ENCODE measurements at places on chromosomes 16 and 17.

- DNase-seq = peak; percentile 35
Measured at GRCh38 chr16:84478172-84478947, 26.1 kb downstream of the MEAK7 start.

GRCh38 chr17:1546292-1546922 lies 16.2 kb downstream of the PITPNA start:
- no peak for DNase-seq

DNA sequence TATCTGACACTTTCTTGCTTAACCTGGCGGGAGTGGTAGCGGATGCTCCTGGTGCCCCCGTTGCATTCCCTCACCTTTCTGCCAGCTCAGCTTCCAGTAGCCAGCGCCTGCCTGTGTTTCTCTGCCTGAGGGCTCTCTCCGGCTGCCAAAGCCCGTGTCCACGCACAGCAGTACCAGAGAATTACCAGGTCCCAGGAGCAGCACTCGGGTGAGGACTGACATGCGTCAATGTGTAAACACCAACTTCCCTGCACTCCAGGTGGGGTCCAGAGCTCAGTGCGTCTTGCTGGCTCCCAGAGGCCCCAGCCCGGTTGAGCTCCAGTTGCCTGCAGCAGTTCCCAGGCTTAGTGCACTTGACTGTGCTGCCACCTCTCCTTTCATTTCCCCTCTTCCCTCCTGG lies 54.8 kb downstream of the CDH13 start:
- DNase-seq = no peak

- no peak for DNase-seq
Measured at GRCh38 chr17:71667661-71668060, 453.2 kb upstream of the SOX9 start.

GRCh38 chr16:4572715-4573114 lies 16.6 kb downstream of the C16orf96 start:
- DNase-seq = peak; percentile 7

DNA sequence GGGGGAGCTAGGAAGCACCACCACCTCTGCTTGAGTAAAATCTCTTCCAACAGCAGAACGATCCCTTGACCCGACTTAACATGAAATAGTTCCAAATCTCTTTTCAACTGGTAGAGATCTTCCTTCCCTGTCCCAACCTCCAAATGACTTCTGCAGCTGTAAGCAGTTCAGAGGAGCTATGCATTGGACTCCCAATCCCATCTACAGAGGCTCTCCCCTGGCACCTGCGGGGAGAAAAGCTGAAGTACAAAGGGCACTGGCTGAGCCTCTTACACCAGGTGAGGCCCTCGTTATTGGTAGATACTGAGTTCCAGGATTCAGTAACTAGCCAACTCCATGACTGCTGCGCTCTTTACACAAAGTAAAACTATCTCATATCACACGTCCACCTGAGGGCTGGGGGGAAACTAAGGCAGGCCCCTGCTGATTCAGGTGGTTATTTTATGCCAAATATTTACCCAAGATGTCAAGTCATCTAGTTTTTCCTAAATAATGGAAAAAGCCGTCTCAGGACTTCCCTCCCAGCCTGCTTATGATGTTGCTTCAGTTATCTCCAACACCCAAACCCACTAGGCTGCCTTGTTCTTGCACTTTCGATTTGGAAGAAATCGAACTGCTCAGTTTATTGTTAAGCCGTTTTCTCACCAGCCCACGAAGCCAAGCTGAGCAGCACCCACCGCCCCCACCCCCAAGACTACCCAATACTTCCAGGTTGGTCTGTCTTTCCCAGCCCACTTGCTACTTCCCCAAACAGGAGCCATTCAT lies 3.2 kb downstream of the ACTG1 start:
- peak; percentile 53 for DNase-seq

GRCh38 chr17:48551596-48552465 lies 6.9 kb upstream of the HOXB2 start:
- DNase-seq = no peak

DNA sequence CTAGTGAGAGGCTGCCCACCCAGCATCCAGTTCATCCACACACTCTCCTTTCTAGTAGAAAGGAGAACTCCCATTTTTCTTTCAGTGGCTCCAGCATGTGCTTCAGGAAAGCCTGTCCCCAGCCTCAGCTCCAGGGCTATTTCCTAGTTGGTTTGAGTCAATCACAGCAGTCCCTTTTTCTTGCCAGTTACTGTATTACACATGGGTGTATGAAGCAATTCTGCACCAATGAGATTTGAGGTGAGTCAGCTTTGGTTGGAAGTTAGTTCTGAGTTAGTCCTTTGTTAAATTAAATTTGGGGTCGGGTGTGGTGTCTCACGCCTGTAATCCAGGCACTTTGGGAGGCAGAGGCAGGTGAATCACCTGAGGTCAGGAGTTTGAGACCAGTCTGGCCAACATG lies 24.8 kb downstream of the RAD51D start:
- DNase-seq = peak; percentile 67

- peak; percentile 63 for DNase-seq
Measured at GRCh38 chr16:15897834-15898254, 9.4 kb upstream of the CEP20 start.

- DNase-seq = no peak
Measured at GRCh38 chr16:77663711-77664110, 58.6 kb upstream of the NUDT7 start.

GRCh38 chr16:2819939-2820835 lies 3.1 kb downstream of the PRSS21 start:
- no peak for DNase-seq

DNA sequence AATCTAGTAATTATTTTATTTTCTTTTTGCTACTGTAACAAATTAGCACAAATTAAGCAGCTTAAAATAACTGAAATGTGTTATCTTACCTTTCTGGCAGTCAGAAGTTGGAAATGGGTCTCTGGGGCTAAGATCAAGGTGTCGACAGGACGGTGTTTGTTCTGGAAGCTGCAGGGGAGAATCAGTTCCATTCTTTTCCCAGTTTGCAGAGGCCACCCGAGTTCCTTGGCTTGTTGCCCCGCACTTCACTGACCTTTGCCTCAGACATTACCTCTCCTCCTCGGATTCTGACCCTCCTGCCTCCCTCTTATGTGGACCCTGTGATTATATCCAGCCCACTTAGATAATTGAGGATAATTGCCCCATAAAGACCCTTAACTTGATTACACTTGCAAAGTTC lies 61.0 kb upstream of the MAF start:
- DNase-seq = no peak

- DNase-seq = no peak
Measured at GRCh38 chr17:21378553-21378952, 2.4 kb downstream of the KCNJ12 start.

DNA sequence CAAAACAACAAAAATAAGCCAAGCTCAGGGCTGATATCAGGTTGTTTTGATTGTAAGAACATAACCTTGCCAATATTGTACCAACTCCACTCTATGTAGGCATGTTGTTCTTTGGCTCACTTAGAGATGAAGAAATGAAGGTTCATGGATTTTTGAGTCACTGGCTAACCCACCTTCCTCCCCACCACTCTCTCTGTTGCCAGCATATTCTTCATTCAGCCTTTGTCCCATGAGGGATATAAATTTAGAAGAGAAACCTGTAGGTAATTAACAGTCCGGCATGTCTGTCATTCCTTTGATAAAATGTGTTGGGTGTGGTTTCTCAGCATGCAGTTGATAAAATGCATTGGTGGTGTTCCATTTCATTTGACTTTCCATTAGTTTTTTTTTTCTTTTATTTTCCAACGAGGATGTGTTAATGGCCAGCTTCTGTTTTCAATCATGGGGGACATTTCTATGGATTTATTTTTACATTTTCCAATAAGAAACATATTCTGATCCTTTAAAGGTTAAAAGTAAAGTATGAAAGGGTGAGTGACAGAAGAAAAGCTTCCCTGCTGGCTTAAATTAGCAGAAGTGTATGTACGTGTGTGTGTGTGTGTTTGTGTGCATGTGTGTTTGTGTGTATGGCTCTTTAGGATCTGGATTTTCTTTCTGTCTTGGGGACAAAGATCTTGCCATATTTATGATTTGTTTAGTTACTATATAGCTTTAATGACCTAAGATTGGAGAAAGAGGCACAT lies 166.2 kb upstream of the KCNJ16 start:
- DNase-seq = peak; percentile 33

Data from adipocyte (in vitro differentiated cells).